ENCODE measurements at places on chromosomes 7 and 10. TPM values are rescaled to one million over a fixed set of nuclear protein-coding genes. Genes with fewer than 3 reads are reported as not detected.

DNA sequence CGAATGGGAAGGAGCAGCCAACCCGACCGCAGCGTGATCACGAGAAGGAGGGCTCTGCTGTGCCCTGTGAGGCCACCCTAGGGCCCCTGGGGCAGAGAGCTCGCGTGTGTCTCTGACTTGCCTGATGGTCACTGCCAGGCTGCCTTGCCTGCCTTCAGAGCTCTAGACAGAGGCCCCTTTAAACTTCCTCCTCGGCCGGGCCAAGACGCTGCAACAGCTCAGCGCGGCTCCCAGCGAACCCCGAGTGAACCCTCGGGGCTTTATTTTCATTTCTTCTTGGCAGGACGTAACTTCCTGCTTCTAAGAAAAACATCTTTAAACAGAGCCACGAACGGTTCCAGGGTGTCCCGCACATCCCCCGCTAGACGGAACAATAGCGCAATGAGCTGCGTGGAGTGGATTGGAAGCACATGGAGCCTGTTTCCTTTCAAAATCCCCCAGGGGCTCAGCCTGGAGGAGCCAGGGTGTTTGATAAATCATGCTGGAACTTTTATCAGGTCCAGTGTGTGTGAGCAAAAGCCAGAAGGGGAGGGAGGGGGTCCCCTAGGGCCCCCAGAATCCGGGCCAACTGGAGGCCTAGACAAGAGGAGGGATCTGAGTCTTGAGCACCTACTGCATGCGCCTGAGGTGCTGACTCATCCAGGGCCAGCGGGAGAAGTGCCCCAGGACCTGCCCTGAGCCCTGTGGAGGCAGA is 134.1 kb upstream of the GDF10 start:
- H3K36me3 ChIP-seq = no peaks in the 10 kb centered on the region
- DNase-seq = peak; percentile 56
- H3K27me3 ChIP-seq = no peaks in the 10 kb centered on the region

GRCh38 chr10:113709221-113709838 is 29.6 kb downstream of the CASP7 start:
- peak; percentile 35 for DNase-seq
- H3K27me3 ChIP-seq = no peaks in the 10 kb centered on the region
- no peaks in the 10 kb centered on the region for H3K36me3 ChIP-seq
- peaks cover 19% of the 10 kb centered on the region for H3K4me1 ChIP-seq
- H3K4me3 ChIP-seq = no peak overlapping the region

- H3K4me3 ChIP-seq = no peak overlapping the region
- H3K27me3 ChIP-seq = no peaks in the 10 kb centered on the region
- peaks cover 40% of the 10 kb centered on the region for H3K4me1 ChIP-seq
These were observed 67.2 kb downstream of the THNSL1 start for GRCh38 chr10:25083546-25084111.

DNA sequence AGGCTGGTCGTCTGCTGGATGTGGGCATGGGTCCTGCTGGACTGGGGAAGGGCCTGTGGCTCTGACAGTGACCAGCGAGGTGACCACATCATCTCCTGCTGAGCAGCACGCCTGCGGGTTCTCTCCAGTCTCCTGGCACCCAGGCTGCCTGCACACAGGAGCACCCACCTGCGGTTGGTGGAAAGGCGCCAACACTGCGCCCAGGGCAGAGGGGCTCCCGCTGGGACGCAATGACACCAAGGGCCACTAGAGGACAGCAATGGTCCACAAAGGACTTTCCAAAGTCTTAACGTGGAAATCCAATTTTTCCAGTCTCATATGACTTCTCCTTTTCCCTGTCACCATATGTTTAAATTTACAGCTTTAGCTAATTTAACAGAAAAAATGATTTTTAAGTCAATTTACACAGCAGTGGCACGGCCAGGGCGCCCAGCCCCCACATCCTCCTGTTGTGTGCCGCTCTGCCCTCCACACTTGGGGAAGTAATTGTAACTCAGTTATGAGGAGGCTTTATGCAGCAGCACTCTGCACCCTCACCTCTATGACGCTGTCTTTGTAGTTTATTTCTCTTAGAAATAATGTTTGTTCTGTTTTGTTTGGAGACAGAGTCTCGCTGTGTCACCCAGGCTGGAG is 38.1 kb downstream of the CFAP46 start:
- no peak overlapping the region for H3K4me3 ChIP-seq
- H3K27ac ChIP-seq = no peak overlapping the region
- H3K36me3 ChIP-seq = no peaks in the 10 kb centered on the region
- no peaks in the 10 kb centered on the region for H3K4me1 ChIP-seq

- no peak overlapping the region for H3K27ac ChIP-seq
- no peaks in the 10 kb centered on the region for H3K27me3 ChIP-seq
- H3K4me3 ChIP-seq = no peak overlapping the region
- H3K36me3 ChIP-seq = no peaks in the 10 kb centered on the region
These were observed 218.8 kb downstream of the MTERF1 start for GRCh38 chr7:91661727-91662126.

GRCh38 chr7:151768805-151769187 is 108.1 kb downstream of the PRKAG2 start:
- H3K4me1 ChIP-seq = no peaks in the 10 kb centered on the region
- no peaks in the 10 kb centered on the region for H3K27me3 ChIP-seq
- H3K27ac ChIP-seq = no peak overlapping the region
- H3K4me3 ChIP-seq = no peak overlapping the region

DNA sequence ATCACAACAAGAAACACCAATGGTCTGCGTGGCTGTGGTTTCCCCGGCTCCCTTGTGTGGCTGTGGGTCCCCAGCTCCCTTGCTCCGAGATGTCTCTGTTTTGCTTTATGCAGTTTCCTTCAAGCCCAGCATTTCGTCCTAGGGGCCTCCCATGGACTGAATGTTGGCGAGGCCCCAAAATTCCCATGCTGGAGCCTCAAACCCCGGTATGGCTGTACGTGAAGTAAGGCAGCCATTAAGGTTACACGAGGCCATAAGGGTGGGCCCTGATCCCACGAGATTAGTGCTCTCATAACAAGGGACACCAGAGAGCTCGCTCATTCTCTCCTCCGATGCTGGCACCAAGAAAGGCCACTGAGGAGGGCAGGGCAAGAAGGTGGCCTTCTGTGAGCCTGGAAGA is 44.6 kb downstream of the INSIG1 start:
- no peaks in the 10 kb centered on the region for H3K36me3 ChIP-seq
- peaks cover 8% of the 10 kb centered on the region for H3K4me1 ChIP-seq
- H3K4me3 ChIP-seq = no peak overlapping the region
- no peak overlapping the region for H3K27ac ChIP-seq
- H3K27me3 ChIP-seq = no peaks in the 10 kb centered on the region
- DNase-seq = no peak

DNA sequence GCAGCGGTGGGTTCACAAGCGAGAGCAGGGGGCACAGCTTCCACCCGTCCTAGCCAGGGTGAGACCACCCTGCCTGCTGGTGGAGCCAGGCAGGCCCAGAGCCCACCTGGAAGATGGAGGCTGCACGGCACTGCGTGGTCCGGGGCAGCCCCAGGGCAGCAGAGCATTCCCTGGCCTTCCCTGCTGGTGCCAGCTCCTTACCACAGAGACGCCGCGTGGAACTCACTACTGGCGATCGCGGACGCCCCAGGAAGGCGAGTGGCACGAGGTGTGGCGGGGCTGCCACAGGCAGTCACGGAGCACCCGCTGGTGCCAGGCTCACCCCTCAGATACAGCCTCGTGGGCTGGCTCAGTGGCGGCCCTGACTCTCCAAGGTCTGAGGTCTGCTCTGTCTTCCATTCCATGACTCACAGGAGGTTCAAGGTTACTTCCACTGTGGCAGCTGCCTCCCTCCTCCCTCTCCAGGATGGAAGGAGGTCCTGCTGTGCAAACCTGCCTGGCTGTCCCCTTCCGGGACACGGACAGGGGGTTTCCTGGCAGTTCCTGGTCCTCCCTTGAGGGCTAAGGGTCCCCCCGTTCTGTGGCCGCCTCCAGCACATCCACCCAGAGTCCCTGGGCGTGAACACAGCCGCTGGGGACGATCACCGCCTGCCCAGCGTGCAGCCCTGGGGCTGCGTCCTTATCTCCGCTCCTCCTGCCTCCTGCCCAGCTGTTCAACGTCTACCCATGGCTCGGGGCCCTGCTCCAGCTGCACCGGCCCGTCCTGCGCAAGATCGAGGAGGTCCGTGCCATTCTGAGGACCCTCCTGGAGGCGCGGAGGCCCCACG is 3.1 kb downstream of the CYP2W1 start:
- H3K27ac ChIP-seq = no peak overlapping the region
- H3K27me3 ChIP-seq = no peaks in the 10 kb centered on the region
- no peak overlapping the region for H3K4me3 ChIP-seq
- DNase-seq = no peak
- no peaks in the 10 kb centered on the region for H3K4me1 ChIP-seq

- no peak overlapping the region for H3K4me3 ChIP-seq
- DNase-seq = no peak
- H3K4me1 ChIP-seq = peaks cover 10% of the 10 kb centered on the region
- no peak overlapping the region for H3K27ac ChIP-seq
- H3K27me3 ChIP-seq = no peaks in the 10 kb centered on the region
These were observed 30.8 kb upstream of the SH2B2 start for GRCh38 chr7:102255916-102256315.

DNA sequence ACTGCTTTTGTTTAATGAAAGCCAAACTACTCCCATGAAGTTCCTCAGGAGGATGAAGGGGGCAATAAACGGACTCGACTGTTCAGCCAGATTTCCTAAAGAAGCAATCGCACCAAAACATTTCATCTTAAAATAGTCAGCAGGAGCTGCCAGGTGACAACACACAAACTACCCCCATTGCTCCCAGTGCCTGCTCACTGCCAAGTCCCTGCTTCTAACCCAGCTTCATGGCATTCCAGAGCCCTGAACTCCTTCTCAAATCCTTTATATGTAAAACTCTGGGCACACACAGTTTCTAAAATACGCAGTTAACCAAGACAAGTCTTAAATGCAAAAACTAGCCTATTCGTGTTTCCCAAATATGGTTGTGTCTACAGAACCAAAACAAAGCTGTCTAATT is 110.0 kb downstream of the SORBS1 start:
- no peaks in the 10 kb centered on the region for H3K36me3 ChIP-seq
- no peak overlapping the region for H3K27ac ChIP-seq
- H3K4me3 ChIP-seq = no peak overlapping the region
- DNase-seq = no peak
- peaks cover 1% of the 10 kb centered on the region for H3K4me1 ChIP-seq
- no peaks in the 10 kb centered on the region for H3K27me3 ChIP-seq

DNA sequence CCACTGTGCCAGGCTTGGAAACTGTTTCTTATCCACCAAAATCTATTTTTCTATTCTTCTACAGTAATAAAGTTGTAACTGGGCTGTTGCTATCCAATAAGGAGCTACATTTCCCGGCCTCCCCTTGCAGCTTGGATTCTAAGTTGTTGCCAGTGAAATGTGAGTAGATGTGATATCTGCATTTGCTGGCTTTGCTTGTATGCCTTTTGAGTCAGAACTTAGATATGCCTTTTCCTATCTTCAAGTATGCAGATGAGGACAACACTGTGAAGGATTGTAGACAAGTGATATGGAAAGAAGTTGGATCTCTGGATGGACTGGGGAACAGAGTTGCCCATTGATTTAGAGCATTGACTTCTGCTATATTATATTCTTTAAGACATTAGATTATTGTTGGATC is 236.9 kb downstream of the REEP3 start:
- H3K36me3 ChIP-seq = no peaks in the 10 kb centered on the region
- no peaks in the 10 kb centered on the region for H3K4me1 ChIP-seq
- H3K27ac ChIP-seq = no peak overlapping the region
- H3K27me3 ChIP-seq = no peaks in the 10 kb centered on the region
- no peak overlapping the region for H3K4me3 ChIP-seq

GRCh38 chr10:48363617-48364355 is 57.3 kb downstream of the MAPK8 start:
- no peak overlapping the region for H3K4me3 ChIP-seq
- H3K27ac ChIP-seq = peak overlapping the region; percentile 51
- DNase-seq = peak; percentile 66

GRCh38 chr7:22420973-22421635 is 64.2 kb upstream of the RAPGEF5 start:
- H3K4me3 ChIP-seq = no peak overlapping the region
- no peaks in the 10 kb centered on the region for H3K36me3 ChIP-seq

GRCh38 chr7:66815951-66816350 is 75.4 kb downstream of the RABGEF1 start:
- no peak overlapping the region for H3K4me3 ChIP-seq
- DNase-seq = no peak
- no peaks in the 10 kb centered on the region for H3K27me3 ChIP-seq
- H3K4me1 ChIP-seq = no peaks in the 10 kb centered on the region
- peaks cover 6% of the 10 kb centered on the region for H3K36me3 ChIP-seq

DNA sequence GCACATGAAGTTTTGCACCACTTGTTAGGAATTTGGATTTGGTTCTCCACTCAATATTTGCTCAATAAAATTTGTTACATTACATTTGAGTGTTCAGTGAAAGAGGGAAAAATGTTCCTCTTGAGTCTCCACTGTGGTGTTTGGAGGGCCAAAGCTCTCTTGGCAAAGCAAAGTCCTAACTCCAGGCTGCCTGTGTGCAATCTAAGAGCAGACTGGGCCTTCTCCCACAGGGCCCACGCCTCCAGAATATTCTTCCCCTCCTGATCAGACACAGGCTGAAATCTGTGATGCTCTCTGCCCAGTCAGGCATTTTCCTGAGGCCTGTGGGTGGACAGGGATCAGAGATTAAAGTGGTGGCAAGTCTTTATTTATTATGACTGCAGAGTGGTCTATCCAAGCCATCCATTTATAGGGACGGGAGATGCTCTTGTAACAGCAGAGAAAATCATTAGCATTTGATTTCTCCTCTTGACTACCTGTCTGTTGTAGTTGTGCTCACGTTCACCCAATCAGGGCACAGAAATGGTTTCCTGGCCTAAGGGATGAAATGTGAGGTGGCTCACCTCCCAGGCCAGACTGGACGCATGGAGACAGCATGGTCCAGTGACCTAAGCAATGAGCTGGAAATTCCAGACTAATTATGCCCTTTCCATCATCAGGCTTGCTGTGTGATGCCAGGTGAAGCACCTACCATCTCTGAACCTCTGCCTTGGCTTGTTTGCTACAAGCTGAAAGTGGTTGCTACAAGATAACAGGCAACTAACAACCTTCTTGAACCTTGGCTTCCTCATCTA is 147.1 kb upstream of the NRBF2 start:
- H3K36me3 ChIP-seq = no peaks in the 10 kb centered on the region
- no peaks in the 10 kb centered on the region for H3K4me1 ChIP-seq
- no peak overlapping the region for H3K27ac ChIP-seq

DNA sequence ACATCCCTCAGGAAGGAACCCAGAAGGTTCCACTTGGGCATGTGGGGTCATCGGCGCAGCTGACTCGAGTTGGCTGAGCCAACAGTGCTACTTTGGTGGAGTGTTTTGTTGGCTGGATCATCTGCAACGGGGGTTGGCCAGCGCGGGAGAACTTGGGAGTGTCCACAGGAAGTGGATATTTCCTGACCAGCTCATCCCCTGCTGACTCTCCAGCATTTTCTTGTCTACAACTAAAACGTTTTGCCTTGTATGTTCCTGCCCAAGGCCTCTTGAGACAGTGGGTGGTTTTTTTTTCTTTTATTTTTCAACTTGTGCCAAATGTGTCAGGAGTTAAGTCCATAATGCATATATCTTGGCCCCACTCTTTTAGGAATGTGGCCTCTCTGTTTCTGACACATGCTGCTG is 208.6 kb downstream of the ZNF365 start:
- no peaks in the 10 kb centered on the region for H3K4me1 ChIP-seq
- no peaks in the 10 kb centered on the region for H3K36me3 ChIP-seq
- H3K27me3 ChIP-seq = no peaks in the 10 kb centered on the region
- peak; percentile 28 for DNase-seq
- H3K4me3 ChIP-seq = no peak overlapping the region
- H3K27ac ChIP-seq = peak overlapping the region; percentile 38

Gene GARIN1A
- total RNA-seq = 1.0 TPM

Gene PPP1R17
- not detected for total RNA-seq

Gene PTER
- total RNA-seq = 24.4 TPM

Gene CYP26A1
- not detected for total RNA-seq

Gene LIPJ
- total RNA-seq = 3.4 TPM

Gene UFSP1
- total RNA-seq = 8.6 TPM

Gene CEP55
- 1.0 TPM for total RNA-seq

Gene FAM131B
- not detected for total RNA-seq

Gene RBP4
- total RNA-seq = 5.4 TPM

All from thyroid gland (tissue), 4 donors.